ENCODE measurements at places on chromosomes 3 and 15.

DNA sequence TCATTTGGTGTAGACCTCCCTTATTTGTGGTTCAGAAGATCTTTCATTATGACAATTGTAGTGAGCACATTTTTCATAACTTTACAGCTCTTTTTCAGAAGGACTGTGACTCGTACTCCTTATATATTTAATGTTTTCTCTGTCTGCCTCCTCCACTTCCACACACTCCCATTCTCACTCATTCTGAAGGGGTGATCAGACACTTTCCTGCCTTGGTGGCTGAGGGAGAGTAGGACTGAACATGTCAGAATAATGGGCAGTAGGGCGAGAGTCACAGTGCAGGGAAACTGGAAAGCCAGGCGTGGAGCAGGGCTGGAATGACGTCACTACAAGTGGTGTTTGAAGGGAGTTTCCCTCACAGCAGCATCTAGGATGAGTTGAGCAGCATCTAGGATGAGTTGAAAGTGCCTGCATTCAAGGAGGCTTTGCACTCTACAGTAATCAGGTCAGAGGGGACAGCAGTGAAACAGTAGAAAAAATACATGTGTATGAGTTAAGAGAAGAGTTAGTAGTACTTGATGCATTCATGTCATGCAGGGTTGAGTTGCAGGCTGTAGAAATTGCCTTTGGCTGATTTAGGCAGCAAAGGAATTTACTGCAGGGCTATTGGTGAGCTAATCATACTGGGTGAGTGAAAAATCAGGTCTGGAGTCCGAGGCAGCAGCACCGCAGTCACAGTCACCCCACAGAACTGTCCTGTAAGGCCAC, 36.3 kb upstream of the FBXL22 start:
- peak; percentile 66 for DNase-seq

GRCh38 chr3:109072194-109072593, 45.7 kb downstream of the MORC1 start:
- no peak for DNase-seq

DNA sequence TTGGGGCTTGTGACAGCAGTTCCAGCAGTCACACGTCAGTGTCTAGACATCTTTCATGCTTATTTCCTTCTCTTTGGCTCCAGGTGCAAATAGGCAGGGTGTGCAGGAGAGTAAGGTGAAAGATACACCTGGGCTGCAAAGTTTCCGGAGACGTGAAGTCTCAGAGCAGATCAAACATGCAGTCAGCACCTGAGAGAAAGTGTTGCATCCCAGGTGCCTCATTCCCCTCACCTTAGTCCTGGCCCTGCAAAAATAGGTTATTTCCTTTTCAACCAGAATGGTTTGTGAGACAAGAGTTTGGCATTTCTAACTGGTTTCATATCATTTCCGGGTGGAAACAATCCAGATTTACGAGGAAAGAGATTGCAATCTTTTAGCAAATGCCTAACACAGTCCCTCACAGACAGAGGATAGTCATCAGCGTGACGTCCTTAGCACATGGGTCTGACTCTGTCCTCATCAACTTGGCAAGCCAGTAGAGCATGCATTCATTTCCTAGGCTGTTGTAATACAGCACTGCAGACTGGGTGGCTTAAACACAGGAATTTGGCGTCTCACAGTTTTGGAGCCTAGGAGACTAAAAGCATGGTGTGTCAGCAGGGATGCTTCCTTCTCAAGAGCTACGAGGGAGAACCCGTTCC, 58.2 kb upstream of the ARRDC4 start:
- no peak for DNase-seq

DNA sequence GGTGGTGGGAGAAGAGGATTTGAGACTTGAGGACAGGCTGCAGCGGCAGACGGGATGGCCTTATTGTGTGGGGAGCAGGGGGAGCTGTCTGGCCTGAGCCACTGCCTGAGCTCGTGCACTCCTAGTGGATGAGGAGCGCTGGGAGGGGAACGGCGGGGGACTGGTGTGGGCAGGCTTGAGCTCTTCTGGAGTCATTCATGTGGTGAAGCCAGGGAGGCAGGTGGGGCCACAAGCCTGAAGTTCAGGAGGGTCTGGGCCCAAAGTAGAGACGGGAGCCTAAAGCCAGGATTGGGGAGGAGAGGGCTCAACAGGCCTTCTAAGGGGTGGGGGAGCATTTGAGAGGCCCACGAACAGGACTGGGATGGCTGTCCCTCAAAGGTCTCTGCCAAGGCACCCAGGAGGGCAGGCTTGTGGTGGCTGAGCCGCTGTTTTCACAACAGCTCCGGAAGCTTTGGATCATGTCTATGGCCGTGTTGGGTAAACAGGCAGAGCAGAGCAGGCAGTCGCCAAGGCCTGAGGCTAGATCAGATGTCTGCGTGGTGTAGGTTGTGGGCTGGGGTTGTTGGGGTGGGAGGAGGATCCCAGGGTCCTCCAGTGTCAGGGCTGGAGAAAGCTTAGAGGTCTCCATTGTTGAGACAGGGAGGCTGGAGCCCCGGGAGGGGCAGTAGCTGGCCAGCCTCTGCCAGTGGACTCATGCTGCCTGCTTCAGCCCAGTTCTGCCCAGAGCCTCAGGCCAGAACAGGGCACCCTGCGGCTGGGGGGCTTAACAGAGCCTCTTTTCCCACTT, 8.2 kb downstream of the PRKCD start:
- DNase-seq: no peak

DNA sequence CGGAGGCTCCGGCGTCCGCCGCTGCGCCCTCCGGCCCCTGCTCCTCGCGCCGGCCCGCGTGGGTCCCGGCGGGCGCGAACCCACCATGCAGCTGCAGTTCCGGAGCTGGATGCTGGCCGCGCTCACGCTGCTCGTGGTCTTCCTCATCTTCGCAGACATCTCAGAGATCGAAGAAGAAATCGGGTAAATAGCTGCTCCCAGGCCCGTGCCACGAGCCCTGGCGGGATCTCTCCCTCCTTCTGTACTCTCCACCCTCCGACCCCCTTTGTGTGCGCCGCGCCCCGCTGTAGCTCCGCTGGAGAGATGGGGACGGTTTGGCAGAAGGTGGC, 263 bp downstream of the ST8SIA2 start:
- DNase-seq: no peak

DNA sequence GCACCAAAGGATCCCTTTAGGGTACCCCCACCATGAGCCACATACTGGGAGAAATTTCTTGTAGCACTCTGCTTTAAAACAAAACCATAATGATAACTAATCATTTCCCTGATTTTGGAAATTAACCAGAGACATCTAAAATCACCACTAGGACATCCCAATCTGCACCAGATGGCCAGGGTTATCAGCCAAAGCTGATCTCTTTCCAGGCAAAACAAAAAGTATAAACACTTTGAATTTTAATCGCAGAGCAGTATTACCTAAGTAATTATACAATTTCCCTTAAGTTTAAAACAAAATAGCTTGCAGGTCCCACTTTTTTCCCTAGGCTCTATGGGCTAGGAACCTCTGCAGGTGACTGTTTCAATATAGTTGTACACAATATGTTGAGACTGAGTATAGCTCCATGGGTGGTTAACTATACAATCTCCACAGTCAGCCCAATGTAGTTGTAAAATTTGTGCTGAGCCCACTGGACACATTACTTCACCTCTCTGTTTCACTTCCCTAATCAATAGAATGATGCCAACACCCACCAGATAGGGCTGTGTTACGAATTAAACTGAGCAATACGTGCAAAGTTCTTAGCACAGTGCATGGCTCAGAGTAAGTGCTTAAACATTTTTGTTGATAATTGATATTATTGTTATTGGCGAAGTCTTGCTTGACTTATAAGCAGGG, 629 bp upstream of the NOX5 start:
- no peak for DNase-seq

- no peak for DNase-seq
These were observed 187.7 kb downstream of the FOXB1 start for GRCh38 chr15:60191821-60192220.

DNA sequence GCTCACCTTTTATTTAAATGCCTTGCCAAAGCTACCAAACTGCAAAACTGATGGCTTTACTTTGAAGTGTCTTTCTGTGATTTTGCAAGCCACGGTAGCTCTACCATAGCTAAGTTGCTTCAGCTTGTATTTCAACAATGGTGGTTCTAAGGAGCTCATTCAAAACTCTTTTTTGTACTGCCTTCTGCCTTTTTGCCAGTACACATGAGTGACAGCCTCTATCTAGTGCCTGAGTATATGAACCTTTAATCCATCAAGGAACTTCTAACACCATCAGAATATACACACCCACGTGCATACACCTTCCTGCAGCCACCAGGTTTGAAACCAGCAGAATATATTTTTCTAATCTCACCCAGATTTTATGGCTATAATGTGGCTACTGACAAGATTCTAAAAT, 10.4 kb upstream of the NR2F2 start:
- no peak for DNase-seq

- no peak for DNase-seq
These were observed 114.4 kb upstream of the RPL32 start for GRCh38 chr3:12955651-12956315.

DNA sequence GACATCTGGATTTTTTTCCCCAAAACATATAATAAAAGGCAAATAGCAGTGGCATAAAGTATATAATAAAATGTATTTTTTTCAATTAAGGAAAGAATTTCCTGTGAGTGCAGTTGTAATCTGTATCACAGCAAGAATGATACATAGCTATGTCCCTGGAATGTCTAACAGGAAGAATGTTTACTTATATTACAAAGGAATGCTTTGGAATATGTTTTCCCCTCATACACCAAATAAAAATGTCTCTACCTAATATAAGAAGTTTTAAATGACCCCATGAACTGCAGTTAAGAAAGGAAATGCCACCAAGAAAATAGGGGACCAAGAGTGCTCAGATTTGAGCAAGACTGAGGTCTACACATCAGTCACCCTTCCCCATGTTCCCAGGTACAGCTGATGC, 38.0 kb upstream of the ATP11B start:
- no peak for DNase-seq

GRCh38 chr3:53146319-53146891, 14.6 kb upstream of the PRKCD start:
- no peak for DNase-seq

DNA sequence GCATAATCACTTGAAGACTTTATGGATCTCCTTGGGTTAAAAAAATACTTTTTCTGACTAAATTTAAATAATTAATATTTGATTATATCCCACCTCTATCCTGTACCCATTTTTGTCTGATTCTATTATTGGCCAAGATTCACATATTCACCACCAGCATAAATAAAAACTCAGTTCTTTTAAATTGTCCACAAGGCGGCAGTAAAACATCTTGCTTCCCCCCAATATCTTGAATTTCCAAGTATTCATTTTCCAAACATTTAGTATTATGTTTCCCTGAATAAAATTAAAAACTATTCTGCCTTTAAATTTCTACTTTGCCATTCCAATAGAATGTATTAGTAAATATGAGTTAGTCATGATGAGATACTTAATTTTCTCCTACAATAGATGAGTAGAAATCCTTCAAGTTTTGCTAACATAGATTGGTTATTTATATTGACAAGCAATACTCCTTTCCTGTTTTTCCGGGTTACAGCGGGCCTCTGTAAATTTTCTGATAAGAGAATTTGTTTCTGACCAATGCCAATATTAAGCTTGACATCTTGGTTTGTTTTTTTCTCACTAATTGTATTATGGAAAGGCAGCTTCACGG, 218.7 kb upstream of the MDFIC2 start:
- DNase-seq: no peak

DNA sequence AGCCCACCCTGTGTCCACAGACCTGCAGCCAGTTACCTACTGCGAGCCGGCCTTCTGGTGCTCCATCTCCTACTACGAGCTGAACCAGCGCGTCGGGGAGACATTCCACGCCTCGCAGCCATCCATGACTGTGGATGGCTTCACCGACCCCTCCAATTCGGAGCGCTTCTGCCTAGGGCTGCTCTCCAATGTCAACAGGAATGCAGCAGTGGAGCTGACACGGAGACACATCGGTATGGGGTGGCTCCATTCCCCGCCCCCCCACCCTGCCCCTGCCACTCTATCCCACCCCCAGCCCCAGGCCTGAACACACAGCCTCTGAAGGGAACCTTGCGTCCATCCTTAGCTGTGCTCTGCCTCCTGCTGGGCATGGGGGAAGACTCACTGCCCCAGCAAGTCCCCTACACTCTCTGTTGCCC, 73.2 kb downstream of the AAGAB start:
- no peak for DNase-seq

DNA sequence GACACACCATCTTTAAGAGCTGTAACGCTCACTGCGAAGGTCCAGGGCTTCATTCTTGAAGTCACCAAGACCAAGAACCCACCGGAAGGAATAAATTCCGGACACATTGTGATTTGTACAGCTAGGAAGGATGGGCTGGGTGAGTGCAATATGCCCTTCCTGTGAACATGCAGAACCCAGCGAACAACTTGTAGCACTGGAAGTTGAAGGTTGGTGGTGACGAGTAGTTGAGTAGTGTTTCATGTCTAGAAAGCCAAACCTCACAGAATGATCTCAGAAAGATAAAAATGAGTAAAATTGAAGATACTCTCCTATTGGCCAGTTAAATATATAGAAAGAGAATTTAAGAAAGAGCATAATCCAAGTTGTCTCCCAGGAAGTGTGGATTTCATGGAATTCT, 462.2 kb upstream of the CFAP20DC start:
- no peak for DNase-seq

DNA sequence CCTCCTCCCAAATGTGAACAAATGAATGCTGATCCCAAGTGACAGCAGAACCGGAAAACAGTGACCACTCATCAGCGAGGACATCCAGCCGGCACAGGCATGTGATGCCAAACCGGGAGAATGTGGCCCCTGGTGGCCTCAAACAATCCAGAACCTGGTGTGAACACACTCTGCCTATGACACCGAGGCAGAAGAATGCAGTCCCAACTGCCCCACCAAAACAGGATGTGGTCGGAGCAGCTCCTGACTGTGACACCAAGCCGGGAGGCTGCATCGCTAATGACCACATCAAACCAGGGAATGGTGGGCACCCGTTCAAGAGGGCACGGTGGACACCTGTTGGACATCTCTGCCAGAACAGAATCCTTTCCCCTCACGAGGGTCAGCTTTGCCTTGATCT, 15.4 kb downstream of the SCN5A start:
- DNase-seq: no peak

GRCh38 chr15:88982304-88982945, 69.2 kb upstream of the MFGE8 start:
- DNase-seq: no peak

GRCh38 chr3:45852828-45853227, 10.9 kb upstream of the LZTFL1 start:
- no peak for DNase-seq

DNA sequence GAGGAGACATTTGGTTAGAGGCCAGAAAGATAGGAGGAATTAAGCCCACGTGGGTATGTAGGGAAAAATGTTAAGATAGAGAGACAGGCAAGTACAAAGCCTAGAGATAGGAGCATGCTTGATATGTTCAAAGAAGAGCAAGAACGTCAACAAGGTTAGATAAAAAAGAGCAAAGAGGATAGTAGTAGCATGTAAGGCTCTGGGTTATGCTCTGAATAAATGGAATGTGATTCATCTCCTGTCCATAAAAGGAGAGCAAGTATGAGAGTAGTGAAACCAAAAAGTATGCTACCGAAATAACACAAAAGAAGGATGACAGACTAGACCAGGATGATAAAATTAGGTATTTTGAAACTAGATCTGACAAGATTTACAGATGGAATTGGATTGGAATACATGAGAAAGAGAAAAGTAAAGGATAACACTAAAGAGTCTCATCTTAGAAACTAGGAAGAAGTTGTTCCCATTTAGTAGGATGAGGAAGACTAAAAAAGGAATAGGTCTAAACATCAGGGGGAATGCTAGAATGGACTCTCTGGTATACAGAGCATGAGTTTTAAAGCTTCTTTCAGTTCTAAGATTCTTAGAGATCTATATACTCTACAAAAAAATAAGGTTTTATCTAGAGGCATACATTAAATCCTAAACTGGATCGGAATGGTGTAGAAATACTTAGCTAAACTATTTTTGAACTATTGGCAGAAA, 59.1 kb downstream of the TRPM7 start:
- no peak for DNase-seq

GRCh38 chr15:72616491-72617210, 37.8 kb upstream of the GOLGA6B start:
- DNase-seq: no peak
